ENCODE measurements at places on chromosomes 7 and 10. TPM values are rescaled to one million over a fixed set of nuclear protein-coding genes. Genes with fewer than 3 reads are reported as not detected.

NKX2-3 gene
- not detected for total RNA-seq

ZNF727 gene
- total RNA-seq: not detected

DNA sequence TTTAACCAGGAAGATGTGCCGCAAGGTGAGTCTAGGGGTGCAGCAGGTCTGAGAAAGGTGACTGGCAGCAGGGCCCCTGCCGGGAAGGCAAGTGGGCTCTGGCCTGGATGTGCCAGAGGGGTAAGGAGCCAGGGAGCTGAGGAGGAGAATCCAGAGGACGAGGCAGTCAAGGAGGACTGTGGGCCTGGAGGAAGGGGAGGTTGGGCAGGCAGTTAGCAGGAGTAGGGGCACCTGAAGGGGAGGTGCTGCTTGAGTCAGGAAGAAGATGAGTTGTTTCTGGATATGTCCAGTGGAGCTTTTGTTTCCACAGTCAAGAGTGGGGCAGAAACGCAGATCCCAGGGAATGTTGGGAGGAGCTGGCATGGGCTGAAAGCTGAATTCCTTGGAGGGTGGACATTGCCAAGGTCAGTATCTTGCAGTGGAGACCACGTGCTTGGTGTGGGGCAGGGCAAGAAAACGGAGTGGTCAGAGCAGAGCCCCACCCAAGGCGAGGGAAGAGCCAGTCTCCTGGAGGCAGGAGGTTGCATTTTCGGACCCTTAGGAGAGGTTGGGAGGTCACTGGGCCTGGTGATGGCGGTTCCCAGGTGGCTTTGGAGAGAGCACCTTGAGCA is 34.0 kb downstream of the MINDY4 start:
- H3K4me1 ChIP-seq: peaks cover 13% of the 10 kb centered on the region
- H3K36me3 ChIP-seq: peaks cover 10% of the 10 kb centered on the region
- H3K27me3 ChIP-seq: no peaks in the 10 kb centered on the region
- H3K27ac ChIP-seq: no peak overlapping the region
- H3K4me3 ChIP-seq: no peak overlapping the region

GRCh38 chr10:133040198-133040597 is 47.5 kb upstream of the ADGRA1 start:
- no peaks in the 10 kb centered on the region for H3K4me1 ChIP-seq
- peaks cover 14% of the 10 kb centered on the region for H3K27me3 ChIP-seq
- no peak overlapping the region for H3K27ac ChIP-seq
- H3K36me3 ChIP-seq: no peaks in the 10 kb centered on the region
- H3K4me3 ChIP-seq: no peak overlapping the region
- no peak for DNase-seq

GRCh38 chr10:74976565-74976964 is 134.9 kb upstream of the SAMD8 start:
- H3K27ac ChIP-seq: no peak overlapping the region
- H3K4me3 ChIP-seq: no peak overlapping the region
- H3K4me1 ChIP-seq: no peaks in the 10 kb centered on the region
- peaks cover 18% of the 10 kb centered on the region for H3K36me3 ChIP-seq
- DNase-seq: no peak
